ENCODE measurements at places on chromosomes 11 and 22.

DNA sequence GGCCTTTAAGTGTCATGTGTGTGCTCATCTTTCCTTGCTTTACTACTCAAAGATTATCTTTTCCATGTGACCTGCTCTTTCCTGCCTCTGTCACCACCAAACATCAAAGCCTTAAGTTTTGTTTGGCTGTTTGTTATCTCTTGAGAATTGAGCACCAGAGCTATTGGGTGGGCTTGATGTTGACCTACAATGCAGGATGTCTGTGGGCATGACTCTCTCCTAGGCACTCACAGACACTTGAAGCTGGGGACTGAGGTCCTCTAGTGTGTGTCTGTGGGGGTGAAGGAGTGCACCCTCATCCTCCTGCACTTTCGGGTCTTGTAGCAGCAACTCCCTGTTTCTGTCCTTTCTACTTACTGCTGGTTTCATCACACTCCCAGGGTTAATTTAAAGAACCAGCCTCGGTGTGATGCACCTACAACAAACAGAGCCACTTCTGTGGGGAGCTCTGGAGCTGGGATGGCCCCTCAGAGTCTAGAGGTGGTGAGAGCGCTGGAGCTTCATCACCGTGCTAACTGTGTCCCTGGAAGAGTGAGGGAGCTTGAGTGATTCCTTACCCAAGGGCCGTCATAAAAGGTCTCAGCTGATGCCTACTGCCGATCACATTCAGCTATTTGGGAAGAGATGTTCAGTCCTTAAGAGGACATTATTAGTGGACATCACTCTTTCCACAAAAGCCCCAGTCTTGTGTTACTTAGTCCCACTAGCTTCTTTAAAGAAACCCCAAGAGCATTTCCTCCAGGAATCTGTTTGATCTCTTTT lies 56.3 kb downstream of the LRRC74B start:
- DNase-seq = no peak

DNA sequence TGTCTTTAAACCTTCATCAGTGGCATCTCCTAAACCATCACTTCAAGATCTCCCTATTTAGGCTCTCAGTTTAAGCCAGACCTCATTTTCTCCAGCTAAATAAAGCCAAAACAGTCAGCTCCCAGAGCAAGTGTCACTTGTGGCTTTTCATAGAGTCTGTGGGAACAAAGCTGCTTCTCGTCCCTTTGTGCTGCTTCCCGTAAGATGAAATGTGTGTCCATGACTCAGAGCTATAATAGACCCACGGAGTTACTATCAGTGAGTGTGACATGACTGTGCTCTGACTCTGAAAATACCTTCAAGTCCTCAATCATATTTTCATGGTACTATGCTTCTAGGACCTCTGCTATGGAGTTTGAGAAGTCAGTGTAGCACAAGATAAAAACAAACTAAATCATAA lies 57.3 kb upstream of the SLN start:
- no peak for DNase-seq

- DNase-seq = no peak
These were observed 34.7 kb downstream of the ELMOD1 start for GRCh38 chr11:107625685-107625989.

DNA sequence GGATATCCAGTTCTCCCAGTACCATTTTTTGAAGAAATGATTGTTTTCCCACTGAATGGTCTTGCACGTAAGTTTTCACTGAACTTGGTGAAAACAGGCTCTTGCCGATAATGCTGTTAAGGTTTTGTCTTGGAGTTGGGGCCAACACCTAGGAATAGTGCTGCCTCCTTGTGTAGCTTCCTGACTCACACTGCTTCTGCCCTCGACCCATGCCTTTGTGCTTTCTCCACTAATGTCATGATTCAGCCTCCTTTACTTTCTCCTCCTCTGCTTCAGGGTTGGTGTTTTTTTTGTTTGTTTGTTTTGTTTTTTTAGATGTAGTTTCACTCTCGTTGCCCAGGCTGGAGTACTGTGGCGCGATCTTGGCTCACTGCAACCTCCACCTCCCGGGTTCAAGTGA lies 30.2 kb downstream of the SLC5A1 start:
- no peak for DNase-seq

GRCh38 chr11:61034111-61034510 lies 62.6 kb downstream of the CD6 start:
- DNase-seq = no peak

DNA sequence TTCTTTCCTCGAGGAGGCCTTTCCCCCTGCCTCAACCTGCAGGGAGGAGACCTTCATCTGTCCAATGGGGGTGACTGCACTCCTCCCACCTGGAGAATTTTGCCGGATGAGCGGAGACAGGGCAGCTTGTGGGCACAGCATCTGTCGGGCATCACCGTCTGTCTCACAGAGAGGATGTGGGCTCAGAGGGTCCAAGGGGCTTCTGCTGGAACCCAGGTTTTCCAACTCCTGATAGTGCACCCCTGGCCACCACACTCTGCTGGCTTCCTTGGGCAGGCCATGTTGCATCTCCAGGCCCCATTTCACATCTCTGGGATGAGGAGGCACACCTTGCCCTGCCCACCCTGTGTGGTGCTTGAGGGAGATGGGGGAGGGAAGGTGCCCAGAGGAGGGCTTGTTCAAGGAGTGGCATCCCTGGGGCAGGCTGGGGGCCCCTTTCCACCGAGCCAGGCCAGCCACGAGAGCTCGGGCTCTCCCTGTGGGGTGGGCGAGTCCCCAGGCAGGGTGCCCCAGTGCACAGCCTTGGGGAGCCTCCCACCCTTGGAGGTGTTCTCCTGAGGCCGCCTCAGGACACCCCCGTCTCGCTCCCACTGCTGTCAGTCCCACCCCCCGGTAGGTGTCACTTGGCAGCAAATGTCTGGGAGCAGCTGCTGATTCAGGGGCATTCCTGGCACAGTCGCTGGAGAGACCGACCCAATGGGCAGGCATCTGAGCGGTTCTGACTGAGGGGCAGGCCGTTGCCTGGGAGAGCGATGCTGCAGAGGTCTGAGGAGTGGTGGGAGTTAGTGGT lies 84.2 kb downstream of the MORC2 start:
- DNase-seq = no peak

GRCh38 chr11:111635706-111636045 lies 33.4 kb downstream of the SIK2 start:
- DNase-seq = no peak

Measured in activated CD8-positive, alpha-beta memory T cell treated with anti-CD3 and anti-CD28 coated beads, Interleukin-2, amount 50 U/mL, for 4 hours (primary cell).